ENCODE measurements at places on chromosomes 5 and 9.

GRCh38 chr5:169742771-169743296, 105.8 kb downstream of the DOCK2 start:
- no peak for DNase-seq

GRCh38 chr5:121984250-121984649, 22.5 kb downstream of the SRFBP1 start:
- DNase-seq, result no peak

GRCh38 chr5:110345623-110346022, 380.8 kb downstream of the TMEM232 start:
- DNase-seq, result no peak

DNA sequence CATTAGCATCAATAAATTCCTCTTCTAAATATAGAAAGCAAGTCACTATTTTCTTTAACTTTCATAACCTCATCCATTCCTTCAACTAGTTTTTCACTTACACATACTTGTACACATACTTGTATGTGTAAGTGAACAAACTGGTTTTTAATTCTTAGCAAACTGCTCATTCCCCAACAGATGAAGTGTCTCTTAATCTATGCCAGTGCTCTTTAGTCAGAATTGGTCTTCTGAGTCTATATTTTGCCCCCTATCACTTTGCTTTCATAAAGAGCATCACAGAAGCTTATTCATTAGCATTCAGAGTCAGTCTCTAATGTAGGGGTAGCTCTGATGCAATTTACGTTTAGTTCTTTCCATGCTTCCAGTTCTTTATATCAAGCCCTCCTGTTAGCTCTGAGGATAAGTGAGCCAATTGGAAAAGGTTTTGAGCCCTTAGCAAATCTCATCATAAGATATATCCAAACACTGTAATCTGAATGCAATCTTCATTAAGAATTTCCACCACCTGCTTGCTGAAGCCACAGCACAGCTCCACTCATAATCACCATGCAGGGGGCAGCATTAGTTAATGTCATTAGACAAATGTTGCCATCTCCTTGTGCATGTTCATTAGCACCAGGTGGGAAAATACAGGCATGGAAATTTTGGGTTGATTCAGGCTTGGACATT, 178.5 kb upstream of the SLC24A2 start:
- no peak for DNase-seq

- DNase-seq, result no peak
Observed at GRCh38 chr9:83701769-83702168, 6.0 kb downstream of the UBQLN1 start.

- no peak for DNase-seq
Observed at GRCh38 chr5:146041180-146041789, 64.1 kb downstream of the PLAC8L1 start.

- no peak for DNase-seq
Observed at GRCh38 chr5:14142202-14142826, 828 bp upstream of the TRIO start.

GRCh38 chr9:70947086-70947485, 174.3 kb downstream of the TRPM3 start:
- DNase-seq, result no peak

DNA sequence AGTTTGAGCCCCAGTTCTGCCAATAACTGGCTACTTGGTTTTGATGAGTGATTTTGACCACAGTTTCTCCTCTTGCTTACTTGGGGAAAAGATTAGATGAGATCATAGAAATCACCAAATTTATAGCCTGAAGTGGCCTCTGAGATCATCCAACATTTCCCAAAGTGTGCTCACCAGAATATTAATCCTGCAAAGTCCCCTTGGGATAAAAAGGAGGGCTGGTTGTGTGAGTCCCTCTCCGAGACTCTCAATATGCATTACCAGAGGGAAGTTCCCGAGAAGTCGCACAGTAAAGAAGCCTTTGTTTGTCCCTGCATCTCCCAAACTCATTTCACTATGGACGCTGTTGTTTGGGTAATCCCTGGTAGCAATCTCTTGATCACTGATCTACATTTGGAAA, 88.4 kb upstream of the ADRA1B start:
- no peak for DNase-seq

DNA sequence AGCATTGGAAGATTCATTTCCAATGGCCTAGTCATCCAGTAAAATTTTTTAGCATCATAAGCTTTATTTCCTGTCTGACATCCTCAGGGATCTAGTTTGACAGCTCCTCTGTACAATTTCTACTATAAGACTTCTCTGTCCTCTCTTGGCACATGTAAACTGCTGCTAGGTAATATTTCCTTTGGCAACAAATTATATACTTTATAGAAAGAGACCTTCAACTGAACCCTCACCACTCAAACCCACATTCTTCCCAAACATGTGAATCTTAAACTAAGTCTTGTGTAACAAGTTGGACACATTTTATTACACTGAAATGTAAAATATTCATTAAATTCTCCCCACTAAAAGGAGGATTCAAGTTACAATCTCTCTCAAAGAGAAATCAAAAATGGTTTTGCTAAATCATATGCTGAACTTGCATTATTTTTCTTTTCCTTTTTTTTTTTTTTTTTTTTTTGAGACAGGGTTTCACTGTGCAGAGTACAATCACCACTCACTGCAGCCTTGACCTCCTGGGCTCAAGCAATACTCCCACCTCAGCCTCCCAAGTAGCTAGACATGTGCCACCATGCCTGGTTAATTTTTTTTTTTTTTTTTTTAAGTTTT, 36.9 kb downstream of the SCAI start:
- DNase-seq, result no peak

Measured in stimulated activated CD8-positive, alpha-beta memory T cell treated with anti-CD3 and anti-CD28 coated beads, Interleukin-4, amount 100 ng/mL, for 1 hour (primary cell).